ENCODE measurements at places on chromosomes 3 and 15. TPM values are rescaled to one million over a fixed set of nuclear protein-coding genes. Genes with fewer than 3 reads are reported as not detected.

DNA sequence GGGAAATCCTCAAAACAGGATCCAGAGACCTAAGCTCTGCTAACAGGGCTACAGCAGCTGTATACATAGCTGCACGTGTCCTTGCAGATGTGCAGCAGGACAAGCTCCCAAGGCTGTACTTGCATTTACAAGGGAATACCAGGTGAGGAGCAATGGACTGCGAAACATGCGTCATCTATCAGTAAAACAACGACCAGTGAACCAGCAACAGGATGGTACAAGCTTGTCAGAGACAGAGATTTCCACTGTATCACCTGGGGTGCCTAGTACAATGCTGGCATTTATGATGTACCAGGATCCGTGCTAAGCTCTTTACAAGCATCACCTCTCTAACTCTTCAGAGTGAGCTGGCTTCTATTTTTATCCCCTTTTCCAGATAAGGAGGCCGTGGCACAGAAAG, 227.3 kb downstream of the FOXP1 start:
- DNase-seq: no peak

LRRC31 gene
- not detected for total RNA-seq

DNA sequence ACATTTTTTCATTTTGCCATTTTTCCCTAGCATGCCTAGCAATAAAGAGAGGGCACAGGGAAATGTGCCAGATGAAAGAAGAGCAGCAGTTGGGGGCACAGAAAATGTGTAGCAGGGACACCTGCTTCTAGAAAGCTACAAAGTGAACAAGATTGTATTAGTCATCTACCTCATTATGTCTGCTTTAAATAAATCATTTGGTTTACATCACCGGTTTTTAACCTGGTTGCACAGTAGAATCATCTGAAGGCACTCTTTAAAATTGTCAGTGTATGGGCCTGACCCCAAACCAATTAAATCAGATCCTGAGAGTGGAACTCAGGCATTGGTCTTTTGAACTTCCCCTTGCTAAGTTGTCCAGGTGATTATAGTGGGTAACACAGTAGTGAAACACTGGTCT, 73.8 kb downstream of the ZBBX start:
- no peak for DNase-seq

- DNase-seq: no peak
Measured at GRCh38 chr3:29430558-29430971, 149.7 kb downstream of the RBMS3 start.

DNA sequence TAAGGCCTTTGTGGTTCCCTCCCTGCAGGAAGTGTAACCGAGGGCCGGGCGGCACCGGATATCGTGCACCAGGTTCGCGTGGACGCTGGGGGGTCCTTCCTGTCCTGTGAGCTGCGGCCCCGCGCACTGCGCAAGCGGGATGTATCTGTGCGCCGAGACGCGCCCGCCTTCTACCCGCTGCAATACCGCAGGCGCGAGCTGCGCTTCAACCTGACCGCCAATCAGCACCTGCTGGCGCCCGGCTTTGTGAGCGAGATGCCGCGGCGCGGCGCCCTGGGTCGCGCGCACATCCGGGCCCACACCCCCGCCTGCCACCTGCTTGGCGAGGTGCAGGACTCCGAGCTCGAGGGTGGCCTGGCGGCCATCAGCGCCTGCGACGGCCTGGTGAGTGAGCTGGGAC, 35.9 kb downstream of the SAXO2 start:
- DNase-seq: peak; percentile 79

GPR62 gene
- total RNA-seq: not detected

- no peak for DNase-seq
Measured at GRCh38 chr3:114659109-114660061, 365.6 kb downstream of the TIGIT start.

- no peak for DNase-seq
Measured at GRCh38 chr3:104740874-104741379, 625.8 kb upstream of the ALCAM start.

DNA sequence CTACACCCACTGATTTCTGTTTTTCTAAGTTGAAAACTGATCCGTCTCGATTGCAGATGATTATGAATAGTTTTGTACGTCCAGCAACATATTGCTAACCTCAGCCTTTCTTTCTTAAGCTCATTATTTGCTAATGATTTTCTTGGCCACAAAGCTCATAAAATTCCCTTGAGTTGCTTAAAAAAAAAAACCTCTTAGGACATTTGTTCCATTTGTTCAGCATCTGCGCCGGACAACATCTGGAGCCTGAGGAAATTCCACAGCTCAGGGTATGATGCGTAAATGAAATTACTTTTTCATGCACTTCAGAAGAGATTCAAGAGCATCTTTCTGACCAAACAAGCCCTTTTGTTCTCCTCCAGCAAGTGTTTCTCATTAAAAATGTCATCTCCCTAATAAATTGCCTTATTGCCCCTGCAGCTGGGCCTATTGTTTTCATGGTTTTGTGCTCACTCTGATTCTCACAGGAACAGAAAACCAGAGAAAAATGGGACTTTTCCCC, 249.1 kb upstream of the MCTP2 start:
- DNase-seq: no peak

CELSR3 gene
- 7.9 TPM for total RNA-seq

ATOSA gene
- 13.5 TPM for total RNA-seq

DNA sequence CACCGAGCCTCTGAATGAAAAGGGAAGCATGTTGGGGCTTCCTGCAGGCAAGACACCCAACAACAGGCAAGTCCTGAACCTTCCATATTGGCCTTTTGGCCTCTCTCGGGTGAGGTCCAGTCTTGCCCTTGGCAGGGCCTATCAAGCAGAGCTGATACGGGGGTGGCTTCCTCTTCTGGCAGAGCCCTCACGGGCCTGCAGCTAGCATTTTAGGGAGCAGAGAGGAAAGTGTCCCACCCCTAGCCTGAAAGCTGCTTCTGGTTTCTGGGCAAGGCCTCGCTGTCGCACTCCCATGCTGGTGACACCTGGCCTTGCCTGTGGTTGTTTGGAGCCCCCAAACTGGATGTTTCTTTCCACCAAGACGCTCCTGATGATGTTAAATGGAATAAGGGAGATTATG, 31.8 kb upstream of the CTSH start:
- no peak for DNase-seq

EIF4E3 gene
- 29.7 TPM for total RNA-seq

GRCh38 chr3:43231276-43232000, 54.9 kb upstream of the SNRK start:
- DNase-seq: no peak

ACKR4 gene
- total RNA-seq: 0.09 TPM

KIF15 gene
- total RNA-seq: 40.1 TPM

DNA sequence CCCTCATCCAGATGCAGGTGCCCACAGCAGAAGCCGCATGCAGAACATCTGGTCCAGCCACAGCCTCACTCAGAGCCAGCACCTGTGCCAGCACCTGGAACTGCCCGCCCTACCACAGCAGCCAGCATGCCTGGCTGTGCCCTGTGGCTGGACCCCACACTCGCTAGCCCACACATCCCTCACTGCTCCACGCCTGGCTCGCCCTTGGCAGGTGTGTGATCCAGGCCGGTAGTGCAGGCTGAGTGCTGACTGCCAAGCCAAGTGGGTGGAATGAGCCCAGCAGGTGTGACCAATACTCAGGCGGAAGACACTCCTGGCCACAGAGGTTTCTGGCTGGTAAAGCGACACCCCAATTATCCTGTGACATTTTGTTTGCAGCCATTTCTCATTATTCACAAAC, 162.4 kb upstream of the ROBO1 start:
- DNase-seq: no peak

GRCh38 chr15:72936691-72937679, 115.3 kb upstream of the NEO1 start:
- no peak for DNase-seq

MAP6D1 gene
- total RNA-seq: 1.3 TPM

NSMCE3 gene
- 8.0 TPM for total RNA-seq

GRCh38 chr3:111882194-111882593, 23.1 kb downstream of the PHLDB2 start:
- no peak for DNase-seq

GRCh38 chr15:99681990-99682389, 51.2 kb downstream of the LYSMD4 start:
- DNase-seq: no peak

DNA sequence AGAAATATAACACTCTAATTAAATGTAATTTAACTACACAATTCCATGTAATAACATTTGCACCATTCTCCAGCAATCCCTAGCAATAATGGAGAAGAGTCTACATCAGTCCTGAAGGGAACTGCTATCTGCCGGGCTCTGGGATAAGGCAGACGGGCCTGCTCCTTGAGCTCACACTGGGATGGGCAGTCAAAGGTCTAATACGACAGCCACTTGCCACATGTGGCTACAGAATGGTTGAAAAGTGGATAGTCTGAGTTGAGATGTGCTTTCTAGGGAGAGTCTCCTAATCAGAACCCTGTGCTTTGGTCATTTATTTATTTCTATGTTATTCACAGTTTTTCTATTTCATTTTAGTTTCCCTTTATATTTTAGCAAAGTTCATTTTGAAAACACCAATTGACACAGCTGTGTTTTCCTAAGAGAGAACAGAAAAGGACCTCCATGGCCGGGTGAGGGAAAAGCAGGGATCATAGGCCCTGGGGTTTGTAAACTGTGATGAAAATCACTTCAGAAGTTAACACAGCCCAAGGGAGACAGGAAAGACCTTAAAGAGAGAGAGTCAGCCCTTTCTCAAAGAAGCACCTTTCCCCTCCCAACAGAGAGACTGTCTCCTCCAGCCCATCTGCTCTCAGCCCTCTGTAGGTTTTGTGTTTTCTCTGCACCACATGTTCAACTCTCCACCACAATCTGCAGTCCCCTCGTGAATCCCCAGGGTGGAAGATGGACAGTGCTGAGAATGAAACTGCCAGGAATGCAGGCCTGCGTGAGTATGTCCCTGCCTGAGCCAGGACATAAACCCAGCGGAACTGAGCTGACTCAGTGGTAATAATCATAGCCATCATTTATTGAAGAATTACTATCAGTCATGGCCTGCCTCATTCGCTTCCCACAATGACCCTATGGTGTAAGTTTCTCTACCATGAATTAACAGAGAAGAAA, 11.6 kb downstream of the FSIP1 start:
- DNase-seq: no peak

GRCh38 chr3:77945320-77945719, 905.4 kb downstream of the ROBO2 start:
- no peak for DNase-seq

- no peak for DNase-seq
Measured at GRCh38 chr3:101379658-101380376, 59.4 kb upstream of the IMPG2 start.

DNA sequence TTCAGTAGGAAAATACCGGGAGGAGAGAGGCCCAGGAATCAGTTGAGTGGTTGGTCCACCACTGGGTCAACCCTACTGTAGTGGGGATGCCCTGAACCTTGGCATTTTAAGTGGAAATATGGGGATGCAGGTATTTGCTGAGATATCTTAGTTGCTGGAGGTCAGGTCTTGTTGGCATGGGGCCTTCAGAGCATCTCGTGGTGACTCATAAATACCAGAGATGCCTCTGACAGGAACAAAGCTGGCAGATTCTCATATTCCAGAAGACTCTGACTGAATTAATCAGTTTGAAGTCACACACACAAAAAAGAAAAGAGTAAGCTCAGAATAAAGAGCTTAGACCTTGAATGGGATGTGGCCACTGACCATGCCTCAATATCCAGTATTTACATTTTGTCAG, 91.6 kb downstream of the CACNA2D3 start:
- DNase-seq: no peak

GRCh38 chr15:77622934-77623754, 9.6 kb downstream of the LINGO1 start:
- DNase-seq: no peak

GRCh38 chr3:65497846-65498245, 540.9 kb downstream of the MAGI1 start:
- DNase-seq: no peak

HESX1 gene
- 0.79 TPM for total RNA-seq

DNA sequence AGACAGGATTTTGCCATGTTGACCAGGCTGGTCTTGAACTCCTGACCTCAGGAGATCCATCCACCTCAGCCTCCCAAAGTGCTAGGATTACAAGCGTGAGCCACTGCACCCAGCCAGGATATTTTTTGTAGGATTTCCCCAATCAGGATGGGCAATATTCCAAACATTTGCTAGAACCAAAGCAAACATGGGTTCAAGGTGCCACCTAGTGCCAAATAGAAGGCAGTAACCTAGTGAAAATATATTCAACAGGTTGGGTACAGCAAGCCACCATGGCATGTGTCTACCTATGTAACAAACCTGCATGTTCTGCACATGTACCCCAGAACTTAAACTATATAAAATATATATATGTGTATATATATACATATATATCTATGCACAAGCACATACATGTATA, 185.9 kb upstream of the CADM2 start:
- no peak for DNase-seq

- no peak for DNase-seq
Measured at GRCh38 chr3:195319060-195319459, 48.1 kb upstream of the XXYLT1 start.

- peak; percentile 48 for DNase-seq
Measured at GRCh38 chr3:142963516-142964448, at the start of gene PAQR9. Gene PAQR9, minus strand, starts transcription at chr3:142963674. Its CDS starts 338 bp downstream, at chr3:142963336.

Measured in activated CD4-positive, alpha-beta T cell treated with anti-CD3 and anti-CD28 coated beads for 36 hours (primary cell).